ENCODE measurements at places on chromosomes 2 and 18.

GRCh38 chr2:80300954-80301353, 3.6 kb downstream of the LRRTM1 start:
- no peak for DNase-seq

GRCh38 chr2:169095621-169096105, 26.3 kb downstream of the DHRS9 start:
- DNase-seq, result no peak

DNA sequence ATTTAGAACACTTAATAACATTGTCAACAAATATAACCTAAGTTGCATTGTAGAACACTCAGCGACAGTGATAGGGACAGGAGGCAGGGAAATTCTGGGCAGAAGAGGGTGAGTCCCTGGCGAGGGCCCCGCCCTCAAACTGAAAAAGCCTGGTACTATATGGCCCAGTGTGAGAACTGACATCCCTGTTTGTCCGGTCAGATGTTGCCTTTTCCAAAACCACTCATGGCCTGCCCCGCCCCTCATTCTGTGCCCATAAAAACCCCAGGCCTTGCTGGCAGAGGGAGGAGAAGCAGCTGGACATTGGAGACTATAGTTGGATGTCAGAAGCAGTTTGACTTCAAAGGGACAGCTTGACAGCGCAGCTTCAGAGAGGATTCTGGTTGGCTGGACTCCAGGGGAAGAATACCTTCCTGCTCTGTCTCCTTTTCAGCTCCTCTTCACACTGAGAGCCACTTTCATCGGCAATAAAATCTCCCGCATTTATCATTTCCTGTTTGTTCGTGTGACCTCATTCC, 47.0 kb downstream of the FAM117B start:
- DNase-seq, result no peak

DNA sequence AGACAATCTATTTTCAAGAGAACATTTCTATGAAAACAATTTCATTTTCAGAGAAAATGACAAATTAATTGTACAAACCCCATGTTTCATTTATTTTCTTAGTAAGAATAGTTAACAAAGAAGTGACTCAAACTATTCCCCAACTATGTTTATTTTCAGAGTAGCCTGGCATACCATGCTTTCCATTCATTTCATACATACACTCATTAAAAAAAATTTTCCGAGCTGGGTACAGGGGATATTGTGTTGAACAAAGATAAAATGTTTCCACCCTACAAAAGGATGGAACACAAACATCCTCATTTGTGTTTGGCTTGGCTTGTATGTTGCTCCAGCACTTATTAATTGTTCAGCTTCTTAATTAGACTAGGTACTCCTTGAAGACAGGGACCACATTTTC, 331.4 kb downstream of the EXOC6B start:
- DNase-seq, result no peak

DNA sequence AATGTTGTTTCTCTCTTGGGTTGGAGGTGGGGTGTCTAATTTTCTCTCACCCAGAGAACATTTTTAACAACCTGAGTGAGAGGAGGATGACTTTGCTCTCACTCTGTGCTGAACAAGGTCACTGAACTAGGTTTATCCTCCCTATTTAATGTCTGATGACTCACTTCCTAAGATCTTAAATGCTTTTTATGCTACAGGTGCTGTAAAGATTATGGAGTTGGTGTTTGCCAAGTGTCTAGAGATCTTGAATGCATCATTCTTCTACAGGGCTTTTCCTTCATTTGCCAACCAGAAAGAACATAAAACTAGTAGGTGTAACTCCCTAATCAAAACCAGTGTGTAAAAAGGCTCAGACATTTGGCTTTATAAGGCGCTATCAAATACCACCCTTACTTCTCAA, 350.5 kb upstream of the ETAA1 start:
- no peak for DNase-seq

- no peak for DNase-seq
Measured at GRCh38 chr2:27885234-27885633, 5.0 kb downstream of the RBKS start.

GRCh38 chr2:236853585-236854051, 232.1 kb upstream of the COPS8 start:
- no peak for DNase-seq

DNA sequence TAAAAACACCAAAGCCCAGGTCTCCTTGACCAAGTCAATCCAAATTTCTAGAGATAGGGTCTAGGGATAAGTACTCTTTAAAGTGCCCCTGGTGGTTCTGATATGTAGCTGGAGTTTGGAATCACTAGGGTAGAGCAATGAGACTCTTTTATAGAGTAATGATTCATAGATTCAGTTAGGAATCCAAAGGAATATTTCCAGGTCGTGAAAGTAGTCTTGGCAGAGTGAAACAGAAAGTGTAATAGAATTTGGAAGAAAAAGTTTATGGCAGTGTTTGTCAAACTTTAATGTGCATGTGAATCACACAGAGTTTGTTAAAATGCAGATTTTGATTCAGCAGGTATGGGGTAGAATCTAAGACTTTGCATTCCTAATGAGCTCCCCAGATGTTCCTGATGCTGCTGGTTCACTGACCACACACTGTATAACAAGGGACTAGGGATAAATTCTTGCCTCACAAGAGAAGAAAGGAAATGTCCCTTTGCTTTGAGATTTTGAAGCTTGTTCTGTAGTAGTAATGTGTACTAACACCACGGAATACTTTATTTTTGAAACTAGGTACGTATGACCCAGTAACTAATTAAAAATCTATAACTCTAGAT, 1.8 kb downstream of the UPP2 start:
- no peak for DNase-seq

DNA sequence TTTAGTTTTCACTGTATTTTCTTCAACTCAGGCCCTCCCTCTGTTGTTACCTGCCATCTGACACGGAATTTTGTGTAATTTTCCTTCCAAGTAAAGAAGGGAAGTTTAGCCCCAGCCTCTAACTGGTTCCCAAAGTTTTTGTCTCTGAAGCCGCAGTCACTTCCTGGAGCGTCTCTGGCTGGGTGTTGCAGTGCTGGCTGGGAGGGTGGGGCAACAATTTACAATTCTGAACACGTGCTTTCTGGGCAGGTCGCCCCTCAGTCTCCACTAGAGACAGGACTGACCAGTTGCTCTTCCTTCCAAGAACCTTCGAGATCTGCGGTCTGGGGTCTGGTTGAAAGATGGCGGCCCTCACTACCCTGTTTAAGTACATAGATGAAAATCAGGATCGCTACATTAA, 3.5 kb downstream of the CNDP2 start:
- DNase-seq, result no peak

- DNase-seq, result no peak
Measured at GRCh38 chr2:89825034-89825433, 1133.6 kb downstream of the RPIA start.

DNA sequence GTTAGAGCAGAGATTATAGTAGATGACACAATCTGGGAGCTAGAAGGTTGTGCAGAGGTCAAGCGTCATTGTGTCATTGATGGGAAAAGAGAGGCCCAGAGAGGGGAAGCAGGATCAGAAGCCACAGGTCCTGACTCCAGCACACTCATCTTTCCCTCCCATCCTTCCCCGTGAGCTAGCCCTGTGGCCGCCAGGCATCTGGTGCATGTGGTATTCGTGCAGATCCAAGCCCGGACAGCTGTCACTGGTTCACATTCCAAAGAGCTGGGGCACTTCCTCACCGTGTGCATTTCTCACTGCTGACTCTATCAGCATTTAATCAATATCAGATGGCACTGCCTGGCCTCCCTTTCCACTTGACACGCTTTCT, 94.1 kb upstream of the THOC1 start:
- no peak for DNase-seq

DNA sequence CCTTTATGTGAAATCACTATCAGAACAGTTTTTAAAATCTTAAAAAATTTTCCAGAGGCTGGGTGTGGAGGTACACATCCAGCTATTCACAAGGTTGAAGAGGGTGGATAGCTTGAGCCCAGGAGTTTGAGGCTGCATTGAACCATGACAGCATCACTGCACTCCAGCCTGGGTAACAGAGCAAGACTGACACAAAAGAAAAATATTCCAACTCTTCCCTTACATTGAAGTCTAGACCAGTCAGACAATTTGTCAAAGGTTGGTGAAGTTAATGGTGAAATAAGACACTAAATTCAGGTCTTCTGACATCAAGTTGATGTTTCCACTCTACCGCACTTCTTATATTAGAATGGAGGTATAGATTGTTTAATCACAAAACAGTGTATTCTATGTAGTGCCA, 52.8 kb downstream of the HYCC2 start:
- DNase-seq, result no peak

- no peak for DNase-seq
Measured at GRCh38 chr2:71556692-71557250, 103.4 kb downstream of the DYSF start.

DNA sequence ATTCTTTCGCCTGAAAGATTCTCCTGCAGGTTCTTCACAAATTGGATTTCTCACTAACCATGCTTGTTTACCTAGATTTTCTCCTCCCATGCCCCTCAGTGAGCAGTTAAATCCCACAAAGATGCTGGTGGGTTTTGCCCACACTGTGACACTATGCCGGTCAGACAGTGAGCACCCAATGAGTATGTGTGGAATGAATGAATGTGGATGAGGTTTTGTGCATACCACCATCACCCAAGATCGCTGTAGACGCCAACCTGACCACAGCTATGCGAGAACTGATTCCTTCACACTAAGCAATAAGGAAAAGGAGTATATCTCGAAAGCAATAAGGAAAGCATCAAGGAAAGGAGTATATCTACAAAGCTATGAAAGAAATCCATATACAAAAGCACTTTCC, 116.7 kb downstream of the PID1 start:
- DNase-seq, result no peak

GRCh38 chr18:76420898-76421684, 74.0 kb downstream of the ZNF516 start:
- DNase-seq, result no peak

DNA sequence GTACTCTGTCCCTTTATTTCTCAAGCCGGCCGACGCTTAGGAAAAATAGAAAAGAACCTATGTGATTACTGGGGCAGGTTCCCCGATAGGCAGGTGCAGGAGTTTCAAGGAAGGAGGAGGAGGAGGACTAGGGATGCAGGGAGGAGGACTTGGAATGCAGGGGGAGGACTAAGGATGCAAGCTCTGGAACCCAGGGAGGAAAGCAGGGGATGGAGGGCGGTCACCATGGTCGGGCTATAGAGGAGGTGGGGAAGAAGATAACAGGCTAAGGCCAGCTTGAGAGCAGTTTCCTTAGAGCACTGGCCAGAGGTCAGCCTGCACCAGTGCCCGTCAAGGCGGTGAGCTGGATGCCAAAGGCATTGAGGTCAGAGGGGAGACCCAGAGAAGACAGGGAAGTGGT, 18.7 kb upstream of the B3GNT7 start:
- DNase-seq, result no peak

DNA sequence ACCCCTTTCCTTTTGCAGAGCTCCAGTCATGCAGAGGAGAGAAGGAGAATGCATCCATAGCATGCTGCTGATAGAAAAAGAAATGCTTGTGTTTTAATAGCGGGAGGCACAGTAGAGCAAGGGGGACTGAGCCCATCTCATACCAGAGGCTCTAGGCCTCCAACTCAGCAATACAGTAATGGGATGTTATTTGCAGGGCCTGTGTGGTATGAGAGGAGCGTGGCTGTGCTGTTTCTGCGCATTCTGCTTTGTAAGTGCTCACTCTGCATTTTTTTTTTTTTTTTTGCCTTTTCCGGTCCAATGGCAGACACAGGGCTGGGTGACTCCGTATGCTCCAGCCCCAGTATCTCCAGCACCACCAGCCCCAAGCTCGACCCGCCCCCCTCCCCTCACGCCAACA, 200.0 kb downstream of the GBX2 start:
- no peak for DNase-seq

DNA sequence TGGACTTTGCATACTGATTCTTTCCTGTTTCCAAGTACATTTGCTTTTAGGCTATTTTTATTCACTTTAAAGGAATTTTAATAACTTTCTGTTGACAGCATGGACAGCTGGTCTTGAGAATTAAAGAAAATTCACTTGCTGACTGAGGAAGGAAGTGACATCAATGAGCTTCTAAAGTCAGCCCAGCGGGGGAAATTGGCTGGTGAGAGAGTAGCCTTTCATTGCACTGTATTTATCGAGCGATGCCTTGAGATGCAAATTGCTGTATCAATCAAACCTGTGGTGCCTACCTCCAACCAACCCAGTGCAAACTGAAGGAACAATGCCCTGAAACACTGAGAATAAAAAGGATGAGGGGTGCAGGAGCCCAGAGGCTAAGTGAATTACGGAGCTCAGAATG, 91.4 kb upstream of the AQP4 start:
- no peak for DNase-seq

DNA sequence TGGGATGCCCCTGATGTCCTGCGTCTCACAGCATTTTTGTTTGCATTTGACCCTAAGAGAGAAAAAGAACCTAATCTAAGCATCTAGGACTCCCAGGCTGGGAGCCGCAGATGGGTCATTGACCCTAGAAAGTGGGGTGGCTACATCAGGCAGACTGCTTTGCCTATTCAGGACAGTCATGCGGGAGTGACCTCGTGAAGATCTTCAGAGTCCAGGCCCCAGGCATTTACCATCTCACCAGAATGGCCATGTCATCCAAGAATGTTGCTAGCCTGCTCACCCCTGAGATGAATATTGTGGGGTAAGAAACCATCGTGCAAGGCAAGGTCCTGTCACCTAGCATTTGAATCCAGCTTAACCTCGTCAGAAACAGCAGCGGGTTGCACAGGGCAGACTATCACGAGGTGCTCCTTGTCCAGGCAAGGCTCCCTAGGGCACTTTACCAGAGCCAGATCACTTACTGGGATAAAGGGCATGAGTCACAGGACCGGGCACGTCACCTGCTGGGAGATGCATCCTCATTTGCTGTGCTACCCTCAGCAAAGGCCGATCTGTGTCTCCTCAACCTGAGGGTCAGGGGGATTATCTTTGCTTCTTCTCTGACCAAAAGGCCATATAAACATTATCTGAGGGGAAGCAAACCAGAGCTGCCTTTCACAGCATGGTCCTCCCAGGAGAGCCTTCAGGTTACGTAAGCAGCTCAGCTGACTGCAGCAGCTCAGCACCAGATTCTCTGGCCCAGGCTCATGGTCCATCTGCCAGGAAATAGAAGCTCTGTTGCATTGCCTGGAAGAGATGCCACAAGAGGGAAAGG, 162.3 kb downstream of the ACKR3 start:
- peak; percentile 35 for DNase-seq
